Activated CD8-positive, alpha-beta memory T cell treated with anti-CD3 and anti-CD28 coated beads, Interleukin-2, amount 50 U/mL, for 4 hours (primary cell): ENCODE measurements at places on chromosomes 1 and 21.

DNA sequence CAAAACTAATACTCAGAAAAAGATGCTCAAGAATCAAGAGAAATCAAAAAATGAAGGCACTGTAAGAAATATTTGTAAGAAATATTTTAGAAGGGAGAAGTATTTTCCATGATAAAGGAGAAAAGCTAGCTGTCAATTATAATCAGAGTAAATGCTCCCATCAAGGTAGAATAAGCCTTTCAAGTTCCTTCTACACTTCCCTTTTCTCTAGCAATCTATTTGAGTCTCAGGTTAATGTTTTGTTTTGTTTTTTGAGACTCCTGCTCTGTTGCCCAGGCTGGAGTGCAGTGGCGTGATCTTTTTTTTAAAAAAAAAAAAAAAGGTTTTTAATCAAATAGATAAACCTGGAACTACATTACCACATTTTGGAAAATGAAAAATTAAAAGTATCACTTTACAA lies 33.3 kb downstream of the PUM1 start:
- DNase-seq = no peak

DNA sequence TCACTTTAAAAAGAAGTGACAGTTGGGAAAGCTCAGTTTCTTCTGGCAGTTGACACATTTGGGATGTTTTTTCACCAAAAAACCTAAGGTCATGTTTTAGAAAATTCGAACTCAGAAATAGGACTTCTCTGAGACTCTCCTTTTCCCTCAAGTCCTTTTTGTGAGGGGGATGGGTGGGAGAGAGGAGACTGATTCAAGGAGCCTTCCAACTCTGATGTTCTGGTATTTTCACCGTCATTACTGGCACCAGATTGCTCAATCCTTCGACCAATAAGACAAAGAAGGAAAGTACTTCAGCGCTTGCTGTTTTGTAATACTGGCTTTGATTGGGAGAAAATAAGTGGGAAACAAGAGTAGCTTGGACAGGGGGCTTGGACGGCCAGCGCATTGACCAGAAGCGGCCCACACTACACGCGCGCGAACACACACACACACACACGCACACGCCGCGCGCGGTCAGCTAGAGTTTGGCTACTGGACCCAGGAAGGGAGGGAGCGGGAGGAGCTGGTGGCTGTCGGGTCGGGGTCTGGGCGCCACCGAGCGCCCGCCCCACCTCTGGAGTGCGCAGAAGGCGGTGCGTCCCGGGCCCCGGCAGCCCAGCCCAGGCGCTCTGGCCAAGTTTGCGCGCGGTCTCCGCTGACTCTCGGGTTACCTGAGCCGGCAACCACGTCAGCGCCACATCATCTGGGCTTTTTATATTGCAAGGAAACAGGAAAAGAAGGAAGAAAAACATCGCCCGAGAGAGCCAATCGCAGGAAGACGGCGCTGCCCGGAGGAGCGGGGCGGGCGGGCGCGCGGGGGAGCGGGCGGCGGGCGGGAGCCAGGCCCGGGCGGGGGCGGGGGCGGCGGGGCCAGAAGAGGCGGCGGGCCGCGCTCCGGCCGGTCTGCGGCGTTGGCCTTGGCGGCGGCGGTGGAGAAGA lies at the start of gene KCNK1:
KCNK1 (plus strand) TSS at position 855 of the 921 bp plus-strand sequence; CDS start at position 921, 66 bp downstream.
- no peak for DNase-seq

DNA sequence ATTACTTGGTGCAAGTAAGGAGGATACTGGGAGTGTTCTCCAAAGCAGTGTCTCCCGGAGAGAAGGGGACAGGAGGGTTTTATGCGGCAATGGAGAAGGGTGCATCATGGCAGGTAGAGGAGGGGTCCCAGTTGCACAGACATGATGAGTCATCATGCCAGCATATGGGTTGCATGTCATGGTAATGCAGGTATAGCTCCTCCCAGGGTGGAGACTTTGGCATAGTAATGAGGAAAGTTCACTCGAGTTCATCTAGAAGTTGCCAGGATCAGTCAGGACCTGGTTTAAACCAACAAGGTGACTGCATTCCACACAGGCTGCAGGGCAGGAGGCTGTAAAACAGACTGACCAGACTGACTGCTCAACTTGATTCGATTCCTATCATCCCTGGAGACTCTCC lies 355.7 kb upstream of the DUSP10 start:
- DNase-seq = no peak

DNA sequence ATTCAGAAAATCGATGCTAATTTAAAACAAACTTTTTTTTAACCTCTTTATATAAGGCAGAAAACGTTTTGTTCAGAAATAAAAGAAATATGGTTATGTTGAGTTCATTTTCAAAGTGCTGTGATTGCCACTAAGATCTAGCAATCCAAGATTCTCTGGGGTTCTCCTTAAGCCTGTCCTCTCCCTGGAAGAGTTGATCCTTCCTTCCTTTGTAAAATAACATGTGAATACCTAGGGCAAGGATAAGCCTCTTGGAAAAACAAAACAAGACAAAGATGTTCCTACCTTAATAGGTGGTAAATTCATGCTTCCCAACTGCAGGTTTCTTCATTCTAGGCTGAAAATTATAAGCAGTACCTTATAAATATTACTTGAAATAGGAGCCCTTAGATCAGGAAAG lies 18.0 kb upstream of the FOXD3 start:
- no peak for DNase-seq

DNA sequence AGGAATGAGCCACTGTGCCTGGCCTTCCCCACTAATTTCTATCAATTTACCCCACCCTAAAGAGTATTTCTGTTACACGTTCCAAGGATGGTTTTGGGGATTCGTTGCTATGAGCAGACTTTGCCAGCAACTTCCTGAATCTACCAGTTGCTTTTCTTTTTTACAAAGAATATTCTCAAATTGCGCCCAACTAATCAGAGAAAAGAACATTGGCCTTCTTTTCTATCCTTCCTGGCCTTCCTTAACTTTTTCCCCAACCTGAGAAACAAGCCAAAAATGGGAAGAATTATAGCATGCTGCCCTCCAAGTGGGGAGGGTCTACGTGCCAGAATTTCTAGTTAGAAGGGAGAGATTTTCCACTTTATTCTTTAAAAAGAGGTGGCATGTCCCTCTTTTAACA lies 44.9 kb upstream of the SLC45A1 start:
- no peak for DNase-seq

GRCh38 chr1:245325922-245326795 lies 171.4 kb downstream of the KIF26B start:
- DNase-seq = no peak

- DNase-seq = no peak
Observed at GRCh38 chr1:207316622-207317391, 4.7 kb upstream of the CD55 start.

DNA sequence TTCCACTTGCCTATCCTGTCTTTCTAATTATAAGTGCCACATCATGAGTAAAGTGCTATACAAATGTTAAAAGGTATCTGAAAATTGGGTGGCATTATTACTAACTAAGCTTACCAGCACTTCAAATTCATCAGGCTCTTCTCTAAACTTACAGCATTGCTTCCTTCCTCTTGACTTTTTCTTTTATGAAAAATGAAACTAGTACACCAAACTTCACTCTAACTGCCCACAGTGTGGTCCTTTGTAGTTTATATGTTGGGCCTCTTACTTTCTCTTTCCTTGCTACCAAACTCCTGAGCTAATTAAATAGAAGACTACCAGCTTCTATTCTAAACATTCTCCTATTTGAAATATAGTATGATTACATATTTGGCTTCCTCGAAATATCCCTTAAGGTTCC lies 81.8 kb downstream of the NOTCH2 start:
- no peak for DNase-seq

- peak; percentile 56 for DNase-seq
Observed at GRCh38 chr1:11059155-11059967, 457 bp downstream of the SRM start.

- peak; percentile 44 for DNase-seq
Observed at GRCh38 chr1:109466452-109467300, at the start of gene SYPL2. TSS of gene SYPL2 (plus strand) at chr1:109466546. CDS start at chr1:109466844, 298 bp downstream.

DNA sequence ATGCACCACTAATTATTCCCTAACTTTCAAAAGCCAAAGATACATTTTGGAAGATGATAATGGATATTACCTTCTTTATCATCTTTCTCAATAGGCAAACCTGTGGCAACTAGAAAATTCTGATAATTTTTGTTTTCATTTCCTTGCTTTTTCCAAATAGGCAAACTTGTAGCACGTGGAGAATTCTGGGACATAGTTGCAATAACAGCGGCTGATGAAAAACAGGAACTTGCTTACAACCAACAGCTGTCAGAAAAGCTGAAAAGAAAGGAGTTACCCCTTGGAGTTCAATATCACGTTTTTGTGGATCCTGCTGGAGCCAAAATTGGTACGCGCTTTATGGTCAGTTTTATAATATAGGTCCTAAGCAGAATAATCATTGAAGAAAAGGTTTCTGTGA lies 1.5 kb downstream of the FPGT start:
- DNase-seq = no peak

- peak; percentile 25 for DNase-seq
Observed at GRCh38 chr1:25198663-25199252, 33.5 kb downstream of the SYF2 start.

GRCh38 chr1:10753299-10753698 lies 43.1 kb downstream of the CASZ1 start:
- no peak for DNase-seq

DNA sequence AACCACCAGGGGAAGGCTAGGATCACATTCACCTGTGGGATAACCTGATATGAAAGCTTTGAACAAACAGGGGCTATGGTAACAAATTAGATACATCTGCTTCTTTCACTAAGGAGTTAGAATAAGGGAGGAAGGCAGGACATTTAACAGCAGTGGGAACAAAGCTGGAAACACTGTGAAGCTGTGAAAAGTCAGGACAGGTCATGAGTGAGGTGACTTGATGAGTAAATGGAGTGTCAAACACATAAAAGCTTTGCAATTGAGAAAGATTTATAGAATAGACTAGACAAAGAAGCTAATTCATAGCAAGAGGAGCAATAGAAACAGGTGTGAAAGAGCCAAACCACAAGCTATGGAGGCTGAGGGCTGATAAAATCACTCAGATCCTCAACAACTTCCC lies 110.0 kb downstream of the ASTN1 start:
- no peak for DNase-seq

DNA sequence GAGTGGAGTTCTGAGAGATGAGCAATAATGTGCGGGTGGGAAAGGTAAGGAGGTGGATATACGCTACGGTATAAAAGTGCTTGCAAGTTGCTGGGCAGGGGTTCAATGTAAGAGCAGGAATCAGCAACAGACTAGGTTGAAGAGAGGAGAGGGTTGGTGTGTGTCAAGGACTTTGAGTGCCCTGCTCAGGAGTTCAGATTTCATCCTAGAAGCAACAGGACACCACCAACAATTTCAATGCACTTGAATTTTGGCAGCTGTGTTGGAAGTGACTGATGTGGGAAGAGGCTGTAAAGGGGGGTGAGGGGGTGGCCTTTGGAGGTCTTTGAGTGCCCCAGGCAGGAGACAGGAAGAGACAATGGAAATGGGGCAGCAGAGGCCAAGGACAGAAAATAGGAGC lies 57.3 kb downstream of the RHOU start:
- no peak for DNase-seq

DNA sequence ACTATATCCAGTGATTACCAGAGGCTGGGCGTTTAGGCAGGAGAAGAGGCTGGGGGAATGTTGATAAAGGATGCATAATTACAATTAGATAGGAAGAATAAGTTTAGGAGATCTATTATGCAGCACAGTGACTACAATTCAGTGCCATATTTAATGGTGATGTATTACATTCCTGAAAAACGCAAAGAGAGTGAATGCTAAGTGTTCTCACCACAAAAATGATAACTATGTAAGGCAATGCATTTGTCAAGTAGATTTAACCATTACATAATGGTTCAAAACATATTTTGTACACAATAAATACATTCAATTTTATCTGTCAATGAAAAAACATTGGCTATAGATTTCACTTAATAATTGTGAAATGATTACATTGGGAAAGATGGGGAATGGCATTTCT lies 548.9 kb downstream of the NUF2 start:
- no peak for DNase-seq

DNA sequence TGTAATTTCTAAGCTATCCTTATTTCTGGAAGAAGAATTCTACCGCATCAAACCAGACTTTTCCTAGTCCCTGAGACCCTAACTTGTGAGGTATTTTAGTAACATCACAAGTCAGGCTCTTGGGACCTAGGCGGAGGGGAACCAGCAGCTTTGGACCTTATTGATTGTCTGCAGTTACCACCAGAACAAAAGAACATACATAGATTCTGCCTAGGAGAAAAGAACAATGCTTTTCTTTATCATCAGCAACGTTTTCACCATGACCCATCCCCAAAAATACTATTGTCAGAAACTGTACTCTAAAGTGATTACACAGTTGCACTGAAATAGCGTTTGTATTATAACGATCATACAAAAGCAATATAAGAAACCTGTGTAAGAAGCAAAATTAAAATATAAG lies 860.4 kb downstream of the USP25 start:
- no peak for DNase-seq

- no peak for DNase-seq
Observed at GRCh38 chr1:201218409-201218808, 27.8 kb downstream of the IGFN1 start.

DNA sequence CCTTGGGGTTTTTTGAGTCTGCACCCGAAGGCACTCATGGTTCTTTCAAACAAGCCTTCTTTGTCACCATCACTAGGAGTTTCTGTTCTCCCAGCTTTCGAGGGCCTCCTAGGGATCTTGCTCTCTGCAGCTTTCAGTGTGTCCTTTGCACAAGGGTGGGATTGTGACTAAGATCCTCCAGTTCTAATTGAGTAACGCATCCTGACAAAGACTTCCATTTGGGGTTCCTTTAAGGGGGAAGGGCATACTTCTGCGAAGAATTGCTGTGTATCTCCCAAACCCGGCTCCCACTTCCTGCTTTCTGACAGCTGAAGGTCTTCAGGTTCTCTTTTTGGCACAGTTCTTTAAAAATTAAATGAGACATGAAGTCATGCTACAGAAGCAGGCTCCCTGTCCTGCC lies 139.4 kb downstream of the EDEM3 start:
- DNase-seq = no peak

DNA sequence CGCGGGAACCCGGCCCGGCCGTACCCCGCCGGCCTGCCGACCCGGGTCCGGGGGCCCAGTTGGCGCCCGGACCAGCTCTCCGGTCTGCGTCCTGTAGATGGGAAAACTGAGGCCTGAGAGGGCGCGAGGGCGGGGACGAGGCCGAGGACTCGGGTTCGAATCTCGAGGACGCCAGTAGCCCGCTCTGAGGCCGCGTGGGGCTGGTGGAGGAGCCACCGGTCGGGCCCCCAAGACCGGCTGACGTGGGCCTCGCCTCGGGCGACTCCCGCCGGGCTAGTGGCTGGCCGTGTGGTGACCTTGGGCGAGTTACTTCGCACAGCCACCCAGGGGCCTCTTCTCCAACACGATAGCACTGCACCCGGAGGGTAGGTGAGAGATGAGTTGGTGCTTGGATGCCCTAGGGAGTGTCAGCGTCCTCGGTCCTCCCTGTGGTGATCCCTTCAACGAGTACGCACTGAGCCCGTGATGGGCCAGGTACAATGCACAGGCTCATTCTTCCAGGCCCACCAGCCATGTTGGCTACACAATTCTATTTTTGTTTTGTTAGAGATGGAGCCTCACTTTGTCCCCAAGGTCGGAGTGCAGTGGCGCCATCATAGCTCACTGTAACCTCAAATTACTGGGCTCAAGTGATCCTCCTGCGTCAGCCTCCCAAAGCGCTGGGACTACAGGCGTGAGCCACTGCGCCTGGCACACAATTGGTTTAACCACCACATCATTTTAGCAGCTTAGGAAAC lies 404 bp upstream of the SCMH1 start:
- peak; percentile 29 for DNase-seq

GRCh38 chr1:231355171-231355570 lies 17.1 kb downstream of the SPRTN start:
- no peak for DNase-seq
